ENCODE measurements at places on chromosomes 11 and 22.
A peak's percentile ranks its signal among the peaks of the same experiment; 100 is the strongest.

GRCh38 chr11:104781719-104782376 lies 116.4 kb downstream of the CASP12 start:
- no peak for DNase-seq

GRCh38 chr22:48607901-48608662 lies 1219.6 kb downstream of the BRD1 start:
- DNase-seq, result no peak

DNA sequence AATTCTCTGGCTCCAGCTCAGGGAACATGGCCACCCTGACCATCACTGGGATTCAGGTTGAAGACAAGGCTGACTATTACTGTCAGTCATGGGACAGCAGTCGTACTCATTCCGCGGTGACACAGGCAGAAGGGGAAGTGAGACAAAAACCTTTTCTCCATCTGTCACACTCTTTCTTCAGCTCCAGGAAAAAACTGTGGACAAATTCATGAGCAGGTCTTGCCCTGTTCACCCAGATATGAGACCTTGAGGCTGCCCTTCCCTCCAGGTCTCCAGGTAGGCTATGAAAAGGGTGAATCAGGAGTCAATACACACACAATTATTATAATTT lies 39.4 kb upstream of the GGTLC2 start:
- DNase-seq, result no peak

DNA sequence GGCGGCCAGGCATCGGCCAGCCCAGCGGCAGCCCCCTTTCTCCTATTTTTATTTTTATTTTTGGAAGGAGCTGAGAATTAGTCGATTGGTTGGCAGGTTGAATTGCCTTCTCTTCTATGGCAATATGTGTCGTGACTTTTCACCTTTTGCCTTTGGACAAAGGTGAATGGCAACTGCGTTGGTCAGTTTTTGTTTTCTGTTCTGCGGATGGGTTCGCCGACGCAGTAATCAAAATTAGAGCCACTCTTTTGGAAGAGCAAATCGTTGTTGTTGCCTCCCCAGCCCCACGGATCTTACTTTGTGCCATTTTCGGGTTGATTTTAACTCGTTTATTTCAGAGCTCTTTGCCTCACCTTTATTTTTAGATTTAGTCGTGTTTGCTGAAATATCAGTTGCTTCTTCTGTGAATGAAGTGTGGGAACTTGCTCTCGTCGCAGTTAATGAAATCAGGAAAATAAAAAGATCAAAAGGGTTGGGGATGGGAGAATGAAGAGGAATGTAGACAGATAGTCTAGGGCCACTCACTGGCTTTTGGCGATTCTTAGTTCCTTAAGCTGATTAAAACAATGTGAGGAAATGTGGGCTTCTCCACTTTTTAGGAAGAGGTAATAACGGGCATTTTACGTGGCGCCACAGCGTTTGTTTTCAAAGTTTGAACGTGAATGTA lies 1.6 kb downstream of the CECR2 start:
- no peak for DNase-seq

DNA sequence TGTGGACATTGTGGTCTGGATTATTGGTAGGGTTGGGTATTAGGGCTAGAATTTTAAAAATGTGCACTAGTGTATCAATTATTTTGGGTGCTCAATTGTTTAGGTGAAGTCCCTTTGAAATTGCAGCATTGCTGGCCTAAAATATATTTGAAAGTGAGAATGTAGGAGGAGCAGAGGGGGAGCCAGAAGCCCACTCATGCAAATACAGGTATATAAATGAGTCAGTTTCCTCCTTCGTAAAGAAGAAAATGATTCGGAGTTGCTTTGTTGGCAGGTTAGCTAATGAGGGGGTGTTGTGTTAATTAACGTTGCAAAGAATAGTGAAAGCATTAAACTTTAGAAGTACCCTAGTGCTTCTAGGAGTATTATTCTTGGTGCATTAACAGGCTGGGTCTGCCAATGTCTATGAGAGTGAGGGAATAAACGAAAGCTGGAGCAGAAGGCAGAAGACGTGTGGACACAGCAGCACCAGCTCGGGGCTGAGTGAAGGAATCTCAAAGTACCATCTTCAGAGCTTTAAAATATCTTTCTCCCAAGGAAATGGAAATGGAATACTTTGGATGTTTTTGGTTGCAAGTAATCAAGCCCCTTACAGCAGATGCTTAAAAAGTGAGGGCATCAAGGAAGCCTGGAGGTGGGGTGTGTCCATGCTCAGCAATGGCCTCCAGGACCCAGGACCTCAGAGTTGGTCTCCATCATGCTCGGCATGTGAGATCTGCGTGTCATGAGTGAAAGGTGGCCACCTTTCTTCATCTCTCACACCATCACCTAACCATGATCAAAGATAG lies 522.9 kb downstream of the NTM start:
- no peak for DNase-seq

GRCh38 chr11:129918361-129918760 lies 23.0 kb upstream of the NFRKB start:
- no peak for DNase-seq

DNA sequence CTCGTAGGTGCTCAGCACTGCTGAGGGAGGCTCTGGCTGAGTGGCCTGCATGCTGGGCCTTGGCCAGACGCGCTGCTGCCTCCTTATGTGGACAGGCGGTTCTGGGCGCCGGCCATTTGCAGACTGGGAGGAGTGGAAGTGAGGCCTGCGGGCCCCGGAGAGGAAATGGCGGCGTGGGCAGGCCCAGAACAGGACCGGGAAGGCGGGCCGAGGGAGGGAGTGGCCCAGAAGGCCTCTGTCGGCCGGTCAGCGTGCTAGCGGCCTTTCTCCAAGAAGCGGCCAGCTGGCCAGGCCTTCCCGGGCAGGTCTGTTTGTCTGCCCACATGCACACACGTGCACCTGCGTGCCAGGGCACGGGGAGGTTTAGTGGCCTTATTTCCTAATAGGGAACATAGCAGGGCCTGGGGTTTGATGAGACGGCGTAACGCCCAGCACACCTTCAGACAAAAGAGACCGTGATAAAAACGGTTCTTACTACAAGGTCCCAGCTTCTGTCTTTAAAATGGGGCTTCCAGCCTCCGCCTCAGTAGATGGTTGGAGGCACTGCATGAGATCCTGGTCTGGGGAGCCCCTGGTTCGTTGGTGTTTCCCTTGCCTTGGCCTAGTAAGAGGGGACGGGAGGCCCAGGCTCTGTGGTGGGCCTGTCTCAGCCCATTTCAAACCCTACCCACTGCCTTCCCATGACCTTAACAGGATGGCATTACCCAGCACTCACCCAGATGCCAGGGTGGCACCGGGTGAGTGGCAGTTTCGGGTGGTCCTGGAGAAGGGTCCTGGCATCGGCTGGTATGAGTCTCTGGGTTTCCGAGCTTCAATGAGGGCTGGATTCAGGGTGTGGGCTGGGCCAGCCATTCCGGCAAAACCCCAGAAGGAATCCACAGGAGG lies 65.1 kb upstream of the PPARA start:
- DNase-seq, result peak; percentile 77

DNA sequence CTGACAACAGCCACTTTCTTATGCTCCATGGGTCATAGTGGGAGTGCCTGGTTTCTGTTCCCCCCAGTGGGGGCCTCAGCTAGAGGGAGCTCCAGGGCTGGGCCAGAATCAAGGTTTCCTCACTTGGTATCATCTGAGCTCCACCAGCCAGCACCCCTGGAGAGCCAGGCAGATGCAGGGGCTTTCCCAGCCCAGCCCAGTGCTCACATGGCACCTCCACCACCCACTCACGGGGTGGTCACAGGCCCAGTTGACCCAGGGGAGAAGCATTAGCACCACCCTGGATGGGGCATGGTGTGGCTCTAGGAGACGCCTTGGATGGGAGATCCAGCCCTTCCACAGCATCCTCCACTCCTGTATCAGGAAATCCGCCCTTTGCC lies 24.1 kb upstream of the WNT7B start:
- no peak for DNase-seq

DNA sequence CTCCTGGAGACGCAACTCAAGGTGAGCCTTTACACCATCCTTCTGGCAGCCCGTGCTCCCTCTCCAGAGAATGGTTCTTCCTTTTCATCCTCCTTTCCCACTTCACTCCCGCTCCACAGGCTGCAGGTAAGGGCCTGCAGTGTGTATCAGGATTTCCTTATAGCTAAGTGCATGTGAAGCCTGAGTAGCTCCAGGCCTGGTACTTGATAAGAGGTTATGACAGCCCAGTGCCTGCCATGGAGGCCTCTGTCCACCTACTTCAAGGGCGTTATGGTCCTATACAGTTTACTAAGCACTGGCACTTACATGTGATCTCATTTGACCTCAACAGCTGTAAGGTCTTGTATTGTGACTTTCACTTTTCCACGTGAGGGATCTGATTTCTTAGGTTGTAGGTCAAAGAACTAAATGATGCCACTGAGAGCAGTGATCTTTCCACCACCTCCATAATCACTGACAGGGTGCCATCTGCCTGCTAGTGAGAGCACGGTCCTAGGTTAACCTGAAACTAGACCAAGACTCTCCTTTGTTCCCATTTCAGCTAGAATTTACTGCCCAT lies 18.1 kb downstream of the SSH3 start:
- DNase-seq, result no peak

DNA sequence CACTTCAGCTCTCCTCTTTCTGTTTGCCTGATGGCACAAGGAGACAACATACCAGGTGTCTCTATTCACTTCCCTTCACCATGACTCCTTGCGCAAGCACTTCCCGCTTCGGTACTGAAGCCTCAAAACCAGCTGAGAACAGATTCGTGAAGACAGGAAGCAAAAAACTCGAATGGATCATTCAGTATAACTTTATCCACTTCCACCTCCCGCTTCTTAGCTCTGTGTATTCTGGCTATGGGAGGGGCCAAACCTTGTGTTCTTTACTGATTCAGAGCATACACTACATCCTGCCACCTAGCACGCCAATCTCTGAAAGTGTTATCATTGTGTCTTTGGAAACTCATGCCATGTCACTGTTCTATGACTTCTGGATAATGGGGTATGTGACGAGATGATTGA lies 62.2 kb upstream of the ADA2 start:
- no peak for DNase-seq

- no peak for DNase-seq
These were observed 262.7 kb downstream of the ETS1 start for GRCh38 chr11:128324531-128325141.

GRCh38 chr11:70669281-70669680 lies 271.0 kb downstream of the CTTN start:
- no peak for DNase-seq

- DNase-seq, result no peak
These were observed 26.2 kb upstream of the GAL start for GRCh38 chr11:68658097-68658496.

DNA sequence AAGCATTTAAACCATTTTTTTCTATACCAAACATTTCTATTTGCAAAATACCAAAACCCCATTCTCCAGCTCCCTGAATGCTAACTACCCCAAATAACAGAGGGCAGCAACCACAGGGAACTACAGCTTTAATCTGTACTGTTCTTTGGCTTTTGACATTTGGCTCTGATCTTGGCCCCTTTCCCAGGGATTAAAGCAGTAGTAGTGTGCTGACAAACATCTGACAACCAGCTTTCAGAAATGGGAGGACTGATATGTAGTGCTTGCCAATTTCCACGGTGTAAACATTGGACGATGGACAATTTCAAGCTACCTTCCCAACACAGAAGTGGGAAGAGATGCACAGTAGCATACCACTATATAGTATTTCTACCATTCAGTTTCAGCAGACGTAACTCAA lies 88.4 kb upstream of the TEAD1 start:
- DNase-seq, result no peak

DNA sequence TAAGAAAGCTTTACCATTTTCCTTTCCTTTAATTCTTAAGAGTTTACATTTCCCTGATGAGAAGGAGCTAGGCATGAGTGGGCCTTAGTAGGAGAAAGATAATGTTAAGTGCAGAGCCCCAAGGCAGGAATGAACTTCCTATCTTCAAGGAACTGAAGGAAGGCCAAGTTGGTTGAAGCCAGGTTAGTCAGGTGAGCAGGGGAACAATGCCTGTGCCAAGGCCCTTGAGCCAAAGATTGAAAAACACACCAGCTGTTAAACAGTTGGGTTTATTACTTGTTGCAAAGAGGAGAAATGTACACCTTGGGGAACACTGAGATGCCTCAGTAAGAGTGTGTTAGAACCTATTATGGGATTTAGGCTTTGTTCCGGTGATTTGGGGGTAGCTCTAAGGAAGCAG lies 10.0 kb downstream of the CNTF start:
- DNase-seq, result no peak

GRCh38 chr11:69582756-69583467 lies 58.0 kb upstream of the CCND1 start:
- no peak for DNase-seq

GRCh38 chr11:117287668-117288067 lies 3.5 kb upstream of the BACE1-AS start:
- DNase-seq, result no peak

DNA sequence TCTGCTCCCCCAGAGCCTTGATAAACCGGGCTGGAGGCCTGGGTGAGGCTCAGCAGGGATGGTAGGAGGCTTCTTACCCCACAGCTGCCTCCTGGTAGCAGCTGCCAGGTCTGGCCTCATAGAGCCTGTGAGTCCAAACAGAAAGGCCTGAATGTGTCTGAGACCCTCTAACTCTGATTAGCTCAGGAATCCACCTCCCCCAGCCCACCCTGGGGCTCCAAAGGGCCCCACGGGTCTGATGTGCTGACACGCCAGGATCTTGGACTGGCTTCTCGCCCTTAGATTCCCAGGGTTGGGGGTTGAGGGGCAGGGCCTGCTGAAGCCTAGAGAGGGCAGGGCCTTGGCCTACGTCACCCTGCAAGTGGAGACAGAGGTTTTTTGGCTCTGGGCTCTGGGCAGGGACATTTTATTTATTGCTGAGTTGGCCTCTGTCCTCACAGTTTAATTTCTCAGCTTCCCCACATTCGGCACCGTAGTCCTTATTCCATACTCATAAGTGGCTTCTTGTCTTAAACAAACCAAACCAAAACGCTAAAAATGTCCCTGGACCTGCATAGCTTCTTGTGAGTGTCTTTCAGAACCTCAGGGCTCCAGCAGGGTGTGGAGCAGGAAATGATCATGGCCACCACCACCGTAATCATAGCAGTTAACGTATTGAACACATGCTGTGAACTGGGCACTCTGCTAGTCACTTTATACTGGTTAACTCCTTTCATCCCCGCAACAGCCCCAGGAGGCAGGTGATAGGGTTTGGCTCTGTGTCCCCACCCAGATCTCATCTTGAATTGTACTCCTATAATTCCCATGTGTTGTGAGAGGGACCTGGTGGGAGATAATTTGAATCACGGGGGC lies 25.1 kb downstream of the KIAA1671 start:
- no peak for DNase-seq

GRCh38 chr22:38612217-38613006 lies 42.4 kb upstream of the DMC1 start:
- no peak for DNase-seq

GRCh38 chr11:88359541-88359940 lies 22.0 kb upstream of the CTSC start:
- DNase-seq, result no peak

- DNase-seq, result no peak
These were observed 2.7 kb downstream of the C2CD2L start for GRCh38 chr11:119109843-119110242.

All from cerebellar nuclear complex (tissue), 1 donor.